ENCODE measurements at places on chromosomes 6 and 20.
A peak's percentile ranks its signal among the peaks of the same experiment; 100 is the strongest.

DNA sequence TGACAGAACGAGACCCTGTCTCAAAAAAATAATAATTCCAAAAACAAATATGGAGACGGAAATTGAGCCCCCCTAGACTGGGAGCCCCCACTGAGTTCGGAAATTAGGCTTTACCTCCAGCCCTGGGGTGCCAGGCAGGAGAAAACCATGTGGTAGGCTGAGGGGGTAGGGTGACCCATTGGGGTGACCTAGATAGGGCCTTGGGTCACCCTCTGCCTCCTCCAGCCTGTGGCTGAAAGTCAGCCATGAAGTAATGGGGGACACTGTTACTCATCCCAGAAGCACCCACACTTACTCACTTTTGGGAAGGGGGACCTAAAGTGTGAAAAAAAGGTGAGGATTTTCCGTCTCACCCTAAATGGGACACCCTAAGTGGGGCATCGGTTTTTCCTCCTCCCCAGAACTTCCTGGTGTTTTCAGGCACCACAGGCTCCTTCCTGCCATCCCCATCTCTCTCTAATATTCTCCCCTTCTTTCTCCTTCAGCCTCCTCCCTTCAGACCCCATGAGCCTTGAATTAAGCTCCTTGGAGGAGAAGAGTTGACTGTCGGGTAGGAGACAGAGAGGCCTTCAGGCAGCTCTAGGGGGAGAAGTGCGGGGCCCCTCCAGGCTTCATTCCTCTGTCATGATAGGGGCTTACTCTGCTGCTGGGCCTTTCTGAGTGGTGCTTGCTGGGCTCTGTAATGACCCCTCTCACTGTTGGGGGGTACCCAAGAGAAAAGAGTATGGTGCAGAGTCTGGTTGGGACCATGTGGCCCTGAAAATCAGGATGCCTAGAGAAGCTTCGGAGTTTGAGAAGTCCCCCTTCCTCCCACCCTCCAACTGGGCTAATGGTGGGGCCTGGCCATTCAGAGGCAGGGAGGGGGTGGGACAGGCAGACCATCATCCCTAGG, 2.4 kb downstream of the LTB start:
- no peak for DNase-seq

DNA sequence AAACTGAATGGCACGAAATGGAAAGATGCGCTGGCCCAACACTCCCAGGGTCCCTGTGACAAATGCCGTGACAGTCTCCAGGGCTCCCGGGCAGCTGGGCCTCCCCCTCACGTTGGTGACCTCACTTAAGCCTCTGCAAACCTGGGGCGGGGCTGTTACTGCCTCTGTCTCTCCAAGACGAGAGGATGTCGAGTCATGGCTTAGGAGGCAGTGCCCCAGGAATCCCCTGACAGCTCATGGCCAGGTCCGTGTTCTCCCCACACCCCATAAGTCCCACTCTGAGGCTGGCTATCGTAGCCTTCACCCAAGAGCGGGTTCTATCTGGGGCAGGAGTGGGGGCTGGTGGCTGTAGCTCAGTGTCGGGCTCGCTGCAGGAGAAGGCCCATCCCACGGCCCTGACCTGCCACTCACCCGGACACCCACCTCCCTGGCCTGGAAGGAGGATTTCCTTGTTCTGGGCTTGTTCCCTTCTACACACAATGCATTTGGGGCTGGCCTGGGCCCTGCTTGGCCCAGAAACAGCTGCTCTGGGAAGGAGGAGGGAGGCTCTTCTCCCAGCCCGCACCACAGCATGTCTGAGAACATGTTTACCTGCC, 5.6 kb upstream of the RPS21 start:
- peak; percentile 91 for DNase-seq

DNA sequence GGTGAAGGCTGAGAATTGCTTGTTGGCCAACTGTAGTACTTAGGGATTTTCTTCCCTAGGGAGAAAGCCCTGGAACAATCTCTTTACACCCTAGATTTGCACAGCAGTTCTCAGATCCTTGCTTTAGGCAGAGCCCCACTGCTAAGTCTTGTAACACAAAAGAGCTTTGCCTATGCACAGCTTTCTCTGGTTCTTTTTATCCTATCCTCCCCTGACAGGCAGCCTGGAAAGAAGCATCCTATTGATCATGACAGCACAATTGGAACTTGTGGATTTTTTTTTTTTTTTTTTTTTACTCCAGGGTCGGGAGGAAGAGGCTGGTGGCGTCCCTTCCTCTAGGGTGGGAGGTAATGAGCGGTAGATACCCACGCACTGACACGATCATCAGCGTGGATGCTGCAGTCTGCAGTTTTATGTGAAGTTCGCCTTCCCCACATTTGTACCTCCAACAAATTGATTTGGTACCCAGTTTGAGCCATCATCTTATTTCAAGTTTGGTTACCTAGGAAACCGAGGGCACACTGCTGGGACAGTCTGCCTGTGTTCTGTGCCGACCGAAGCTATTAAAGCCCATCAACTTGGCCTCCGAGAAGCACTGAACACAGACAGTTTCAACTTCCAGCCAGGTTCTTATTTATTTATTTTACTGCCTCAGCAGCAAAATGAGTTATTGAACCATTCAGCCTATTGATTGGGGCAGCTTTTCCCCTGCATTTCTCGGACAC, 110.1 kb downstream of the NRN1 start:
- no peak for DNase-seq

DNA sequence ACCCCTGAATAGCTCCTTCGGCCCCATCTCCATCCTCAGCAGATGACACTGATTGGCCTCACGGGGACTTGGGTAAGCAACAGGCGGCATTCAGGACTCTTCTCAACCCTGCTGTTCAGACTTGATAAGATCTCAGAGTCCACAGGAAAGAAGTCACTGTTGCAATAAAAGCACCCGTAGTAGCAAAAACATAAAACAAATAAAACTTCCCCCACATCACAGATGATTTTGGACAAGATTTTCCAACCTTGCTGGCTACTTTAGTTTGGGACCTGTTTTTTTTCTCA, 17.1 kb upstream of the C20orf144 start:
- DNase-seq = no peak

DNA sequence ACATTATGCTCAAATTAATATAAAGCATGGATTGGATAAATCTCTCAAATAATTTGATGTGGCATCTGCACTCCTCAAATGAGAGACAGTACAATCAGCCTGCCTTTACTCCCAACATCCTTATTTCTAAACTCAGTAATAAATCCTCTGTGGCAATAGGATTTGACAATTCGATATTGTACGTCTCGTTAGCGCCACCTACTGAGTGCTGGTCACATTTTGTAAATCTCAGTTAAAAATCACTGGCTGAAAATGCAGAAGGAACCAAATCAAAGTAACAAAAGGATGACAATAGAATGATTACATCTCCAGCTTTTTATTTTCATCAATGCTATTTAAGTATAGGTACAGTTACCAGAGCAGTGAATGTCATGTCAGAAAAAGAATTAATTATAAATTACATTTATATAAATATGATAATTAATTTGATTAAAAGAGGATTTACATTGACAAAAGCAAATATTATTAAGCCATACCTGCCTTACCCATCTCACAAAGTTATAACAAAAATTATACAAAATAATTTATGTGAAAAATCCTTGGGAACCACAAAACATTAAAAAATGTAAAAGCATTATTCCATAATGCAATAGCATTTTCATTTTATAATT, 20.2 kb upstream of the GJE1 start:
- DNase-seq = peak; percentile 75

GRCh38 chr6:18055098-18055497, 67.4 kb downstream of the NHLRC1 start:
- no peak for DNase-seq

Data from GM23248 (cell line).